T-helper 22 cell (primary cell): ENCODE measurements at places on chromosomes 1 and 21.

- DNase-seq: no peak
Observed at GRCh38 chr1:205518661-205519540, 14.4 kb downstream of the CDK18 start.

- DNase-seq: no peak
Observed at GRCh38 chr1:206725109-206725963, 40.6 kb downstream of the MAPKAPK2 start.

GRCh38 chr1:100606438-100606837 lies 68.5 kb downstream of the GPR88 start:
- no peak for DNase-seq

- no peak for DNase-seq
Observed at GRCh38 chr1:195608883-195609282, 999.4 kb downstream of the KCNT2 start.

DNA sequence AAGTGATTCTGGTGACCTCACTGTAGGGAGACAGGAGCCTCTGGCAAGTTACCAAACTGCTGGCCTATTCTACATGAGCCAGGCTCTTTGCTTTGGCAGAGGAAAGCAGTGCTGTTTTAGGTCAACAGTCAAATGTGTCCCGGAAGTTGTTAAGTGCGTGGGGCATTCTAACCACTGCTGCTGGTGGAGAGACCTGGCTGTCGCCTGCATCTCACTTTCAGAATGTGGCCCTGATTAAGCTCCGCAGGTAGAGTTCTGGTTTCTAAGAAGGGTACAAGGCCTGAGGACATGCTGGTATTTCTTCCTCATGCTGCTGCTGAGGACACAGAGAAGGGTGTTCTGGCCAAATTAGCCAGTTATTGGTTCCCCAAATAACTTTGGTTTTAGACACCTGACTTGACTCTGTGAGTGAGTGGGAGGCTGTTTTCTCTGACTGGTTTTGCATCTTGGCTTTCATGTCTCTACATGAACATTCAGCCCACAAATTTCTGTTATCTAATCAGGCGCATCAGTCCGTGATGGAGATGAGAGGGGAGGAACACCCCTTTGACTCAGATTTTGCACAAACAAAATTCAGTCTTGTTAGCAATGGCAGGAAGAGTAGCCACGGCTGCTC lies 120.8 kb downstream of the LMO4 start:
- peak; percentile 12 for DNase-seq

GRCh38 chr1:210291786-210292230 lies 36.9 kb upstream of the HHAT start:
- DNase-seq: no peak

DNA sequence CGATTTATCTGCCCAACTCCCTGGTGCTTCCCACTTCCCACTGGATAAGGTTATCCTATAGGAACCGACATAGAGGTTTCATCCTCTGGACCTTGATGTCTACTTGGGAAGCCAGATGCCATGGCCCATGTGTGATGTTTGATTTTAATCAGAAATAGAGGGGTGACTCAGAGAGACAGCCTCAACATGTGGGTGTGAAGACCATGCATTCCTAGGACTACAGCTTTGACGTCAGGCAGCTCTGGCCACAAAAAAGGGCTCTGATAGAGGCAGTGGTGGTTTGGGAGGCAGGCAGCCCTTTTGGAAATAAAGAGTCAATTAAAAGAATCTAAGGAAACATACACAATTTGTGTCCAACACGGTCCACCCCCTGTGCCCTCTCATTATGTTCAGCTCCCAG lies 5.2 kb upstream of the SH2D2A start:
- no peak for DNase-seq

DNA sequence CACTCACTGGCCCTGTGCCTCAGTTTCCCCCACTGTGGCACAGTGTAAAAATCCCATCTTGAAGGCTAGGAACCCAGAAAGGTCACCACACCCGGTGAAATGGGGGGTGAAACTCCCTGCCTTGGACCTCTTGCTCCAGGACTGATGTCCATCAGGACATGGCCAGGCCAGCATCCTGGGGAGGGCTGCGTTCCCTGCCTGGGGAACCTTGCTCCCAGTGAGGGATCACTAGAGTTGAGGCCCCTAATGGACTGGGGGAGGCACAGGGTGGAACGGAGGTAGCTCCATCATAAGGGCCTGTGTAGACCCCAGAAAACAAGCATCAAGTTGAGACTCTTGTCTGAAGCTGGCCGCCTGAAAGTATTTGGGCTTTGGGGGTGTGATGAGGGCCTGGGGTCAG lies 10.4 kb upstream of the ZNF670 start:
- DNase-seq: no peak

DNA sequence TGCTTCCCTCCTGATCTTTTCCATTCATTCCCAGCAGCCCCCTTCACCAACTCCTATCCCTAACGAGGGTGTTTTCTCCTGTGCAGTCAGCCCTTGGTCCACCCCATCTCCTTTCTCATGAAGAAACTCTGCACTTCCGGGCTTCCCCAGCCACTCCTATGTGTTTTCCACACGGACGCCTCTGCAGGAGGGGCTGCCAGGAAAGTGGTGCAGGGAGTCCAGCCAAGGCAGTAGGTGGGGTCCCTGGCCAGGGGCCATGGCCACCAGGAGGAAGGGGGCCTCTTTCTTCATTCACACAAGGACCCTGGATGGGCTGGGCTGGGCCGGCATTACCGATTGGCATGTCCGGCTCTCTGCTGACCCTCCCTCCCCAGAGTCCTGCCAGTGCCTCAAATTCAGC lies 72.8 kb upstream of the EFHD2 start:
- DNase-seq: no peak

- DNase-seq: no peak
Observed at GRCh38 chr1:232534552-232535517, 95.1 kb downstream of the SIPA1L2 start.

DNA sequence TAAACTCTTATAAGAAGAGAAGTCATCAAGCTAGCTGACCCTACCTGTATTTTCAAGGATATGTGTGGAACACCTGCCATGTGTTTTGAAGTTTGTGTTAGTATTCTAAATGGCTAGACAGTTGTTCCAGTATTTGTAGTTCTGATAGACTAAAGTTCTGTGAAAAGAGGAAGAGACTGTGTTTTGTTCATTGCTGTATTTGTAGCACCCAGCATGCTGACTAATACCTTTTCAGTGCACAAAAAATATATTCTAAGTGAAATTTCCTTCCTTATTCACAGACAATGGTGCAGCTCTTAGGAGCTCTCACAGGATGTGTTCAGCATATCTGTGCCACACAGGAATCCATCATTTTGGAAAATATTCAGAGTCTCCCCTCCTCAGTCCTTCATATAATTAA lies 8.2 kb upstream of the METTL18 start:
- DNase-seq: no peak

DNA sequence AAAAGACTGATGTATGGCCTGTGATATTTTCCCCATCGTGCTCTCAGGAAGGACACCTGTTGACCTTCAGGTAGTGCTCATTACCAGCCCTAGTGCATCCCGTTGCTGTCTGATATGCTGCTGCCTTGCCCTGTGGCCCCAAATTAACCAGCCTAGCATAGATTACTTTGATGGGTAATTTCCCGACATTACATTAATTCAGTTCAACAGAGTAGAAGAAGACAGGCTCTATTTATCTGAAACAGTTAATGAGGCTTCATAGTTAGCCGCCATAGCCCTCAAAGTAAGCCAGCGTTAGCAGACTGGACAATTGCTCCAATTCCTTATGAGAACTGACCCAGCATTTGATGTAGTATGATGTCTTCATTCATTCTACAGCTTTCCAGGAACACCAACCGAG lies 257.6 kb downstream of the OLFM3 start:
- DNase-seq: no peak

DNA sequence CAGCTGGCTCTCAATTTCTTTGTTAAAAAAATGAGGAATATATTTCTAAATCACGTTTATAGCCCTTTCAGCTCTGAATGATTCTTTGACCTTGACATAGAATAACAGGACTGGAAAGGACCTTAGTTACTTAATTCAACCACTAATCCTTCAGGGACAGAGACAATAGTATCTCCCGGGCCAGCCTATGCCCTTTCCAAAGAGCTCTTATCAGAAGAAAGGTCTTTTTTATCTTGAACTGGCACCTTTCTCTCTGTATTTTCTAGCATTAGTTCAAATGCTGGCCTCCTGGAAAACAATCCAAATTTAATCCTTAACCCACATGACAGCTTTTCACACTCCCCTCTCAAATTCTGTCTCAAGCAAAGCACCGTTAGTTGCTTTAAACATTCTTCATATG lies 44.8 kb upstream of the FBXO28 start:
- no peak for DNase-seq

- DNase-seq: no peak
Observed at GRCh38 chr1:119327450-119328155, 41.0 kb upstream of the HAO2 start.

DNA sequence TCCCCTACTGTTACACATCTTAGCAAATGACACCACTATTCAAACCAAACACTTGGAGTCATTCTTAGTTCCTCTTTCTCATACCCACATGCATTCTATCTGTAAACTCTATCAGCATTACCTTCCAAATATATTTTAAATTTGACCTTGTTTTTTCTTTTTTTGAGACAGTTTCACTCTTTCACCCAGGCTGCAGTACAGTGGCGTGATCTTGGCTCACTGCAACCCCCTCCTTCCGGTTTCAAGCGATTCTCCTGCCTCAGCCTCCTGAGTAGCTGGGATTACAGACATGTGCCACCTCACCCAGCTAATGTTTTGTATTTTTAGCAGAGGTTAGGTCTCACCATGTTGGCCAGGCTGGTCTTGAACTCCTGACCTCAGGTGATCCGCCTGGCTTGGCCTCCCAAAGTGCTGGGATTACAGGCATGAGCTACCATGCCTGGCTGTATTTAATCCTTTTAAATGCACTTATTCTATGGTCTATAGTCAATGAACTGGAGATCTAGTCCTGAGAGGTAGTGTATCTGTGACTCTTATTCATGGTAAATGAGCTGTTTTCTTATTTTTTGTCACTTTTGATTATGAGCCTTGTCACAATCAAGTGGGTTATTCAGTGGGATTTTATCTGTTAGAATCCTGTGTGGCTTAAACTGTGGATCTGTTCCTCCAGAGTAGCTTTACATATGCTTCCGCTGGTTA lies 73.1 kb downstream of the GATAD2B start:
- no peak for DNase-seq

GRCh38 chr1:172663732-172664131 lies 4.8 kb downstream of the FASLG start:
- DNase-seq: no peak

GRCh38 chr1:29931477-29932175 lies 695.3 kb downstream of the PTPRU start:
- DNase-seq: no peak

GRCh38 chr1:95659166-95659565 lies 425.2 kb downstream of the RWDD3 start:
- DNase-seq: no peak

- no peak for DNase-seq
Observed at GRCh38 chr21:42387164-42387563, 8.7 kb downstream of the TMPRSS3 start.
